CMK (cell line): ENCODE measurements at places on chromosomes 7 and 10.

DNA sequence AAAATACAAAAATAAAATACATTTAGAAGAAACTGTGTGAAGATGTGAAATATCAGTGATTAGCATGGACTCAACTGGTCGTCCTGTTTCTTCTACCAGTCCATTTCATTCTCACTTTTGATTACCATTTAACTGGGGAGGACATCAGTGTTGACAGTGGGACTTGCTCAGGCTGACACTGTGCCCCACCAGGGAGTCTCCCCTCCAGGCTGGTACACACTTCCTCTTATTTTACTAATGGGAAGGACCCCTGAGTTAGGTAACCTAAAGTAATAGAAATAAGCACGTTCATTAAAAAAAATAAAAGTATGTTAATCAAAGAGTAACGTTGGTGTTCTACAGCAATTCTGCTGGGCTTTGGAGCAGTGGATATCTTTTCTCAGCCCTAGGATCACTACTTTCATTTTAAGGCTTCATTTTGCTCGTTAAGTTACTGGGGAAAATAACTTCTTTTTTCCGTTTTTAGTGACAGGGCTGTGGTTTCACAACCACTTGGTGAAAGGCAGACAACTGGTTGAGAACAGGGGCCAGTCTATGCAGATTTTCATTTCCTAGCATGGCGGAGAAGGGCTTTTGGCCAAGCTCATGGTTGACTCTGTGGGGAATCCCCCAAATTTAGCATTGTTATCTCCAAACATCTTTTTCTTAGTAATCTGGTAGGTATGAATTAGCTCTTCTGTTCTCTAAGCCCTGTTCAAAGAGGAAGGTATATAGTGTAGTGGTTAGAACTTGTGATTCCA is 2.1 kb downstream of the SNX10 start:
- no peak for DNase-seq

- no peak for DNase-seq
Measured at GRCh38 chr10:61059636-61060035, 115.7 kb upstream of the RHOBTB1 start.

DNA sequence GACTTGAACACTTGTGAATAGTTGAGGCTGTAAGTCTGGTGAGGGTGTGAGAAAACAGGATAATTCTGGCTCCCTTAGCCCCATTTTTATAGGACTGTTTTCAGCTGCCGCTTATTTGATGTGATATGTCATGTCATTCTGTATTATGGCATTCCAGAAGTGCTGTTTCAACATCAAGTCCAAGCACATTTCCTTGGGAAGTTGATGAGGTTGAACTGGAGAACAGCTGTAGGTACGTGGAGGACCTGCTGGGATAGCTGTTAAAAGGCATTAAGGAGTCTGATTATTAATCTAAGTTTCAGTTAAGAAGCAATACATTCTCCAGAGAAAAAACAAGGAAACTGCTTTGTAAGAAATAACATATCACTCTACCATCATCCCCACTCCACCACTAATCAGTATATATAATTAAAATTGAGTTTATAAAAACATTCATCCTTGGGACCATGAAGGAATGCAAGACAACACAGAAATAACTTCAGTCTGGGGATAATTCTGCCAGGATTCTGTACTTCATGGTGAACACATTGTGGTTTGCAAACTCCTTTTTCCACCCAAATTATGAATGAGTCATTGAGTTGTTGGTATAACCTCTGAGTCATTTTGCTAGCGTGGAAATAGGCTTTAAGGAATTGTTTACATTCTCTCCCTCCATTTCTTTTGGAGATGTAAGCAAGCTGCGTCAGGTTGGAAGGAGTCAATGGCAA is 39.9 kb upstream of the TMEM229A start:
- DNase-seq: no peak

DNA sequence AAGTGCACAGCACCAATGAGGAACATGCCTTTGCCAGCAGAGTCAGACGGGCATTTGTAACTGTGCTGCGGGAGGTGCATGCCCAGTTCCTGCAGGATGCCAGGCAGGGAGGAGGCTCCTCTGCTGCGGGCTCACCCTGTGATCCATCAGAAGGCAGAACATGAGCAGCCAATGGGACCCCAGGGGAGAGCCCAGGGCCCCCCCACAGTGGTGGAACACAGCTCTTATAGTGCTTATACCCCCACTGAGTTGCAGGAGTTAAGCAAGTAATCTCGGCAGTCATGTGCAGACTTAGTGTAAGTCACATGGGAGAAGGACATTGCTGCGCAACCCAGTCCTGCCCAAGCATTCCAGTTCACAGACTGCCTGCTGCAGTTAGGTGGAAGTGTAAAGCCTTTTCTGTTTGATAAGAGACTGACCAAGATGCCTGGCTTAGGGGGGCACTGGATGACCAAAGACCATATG is 120.3 kb upstream of the TMEM106B start:
- no peak for DNase-seq

DNA sequence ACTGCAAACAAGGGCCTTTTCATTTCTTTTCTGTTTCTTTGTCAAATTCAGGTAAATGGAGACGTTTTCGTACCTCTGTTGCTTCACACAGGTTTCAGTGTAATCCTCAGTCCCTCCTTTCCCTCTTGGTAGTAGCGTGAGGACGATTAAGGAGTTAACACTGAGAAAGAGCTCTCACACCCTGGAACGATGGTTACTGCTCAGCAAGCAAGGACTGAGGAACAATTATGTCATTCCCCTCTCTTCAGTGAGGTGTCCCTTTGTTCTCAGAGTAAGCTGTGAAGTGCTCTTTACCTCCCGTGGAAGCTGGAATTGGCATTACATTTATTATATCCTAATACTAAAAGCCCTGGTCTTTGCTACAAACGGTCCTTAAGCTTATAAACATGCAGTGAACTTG is 95.9 kb downstream of the FANK1 start:
- DNase-seq: no peak

DNA sequence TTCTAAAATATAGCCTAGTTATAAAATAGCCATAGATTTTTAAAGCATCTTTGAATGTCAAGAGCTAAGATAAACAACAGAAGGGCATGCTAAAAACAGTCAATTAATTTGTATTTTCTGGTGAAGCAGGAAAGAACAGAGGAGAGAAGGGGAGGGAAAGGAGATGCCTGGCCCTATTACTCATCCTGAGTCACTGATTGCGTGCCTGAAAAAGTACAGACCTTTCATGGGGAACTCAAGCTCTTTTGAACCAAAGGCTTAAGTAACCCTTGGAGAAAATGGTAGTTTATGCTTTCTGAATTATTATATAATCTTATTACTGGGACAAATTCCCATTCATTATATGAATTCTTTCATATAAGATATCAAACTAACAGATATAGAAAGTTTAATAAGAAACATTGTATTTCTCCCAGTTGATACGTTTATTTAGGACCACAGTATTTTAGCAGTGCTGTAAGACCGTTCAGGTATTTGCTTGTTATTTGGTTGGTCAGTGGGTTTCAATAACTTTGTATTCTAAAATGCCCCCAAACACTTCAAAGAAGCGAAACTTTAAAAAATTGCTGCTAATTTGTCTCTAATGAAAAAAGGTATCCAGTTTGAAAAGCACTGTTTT is 151.3 kb downstream of the HGF start:
- no peak for DNase-seq

- DNase-seq: no peak
Measured at GRCh38 chr10:81082621-81083376, 545.1 kb downstream of the SH2D4B start.

DNA sequence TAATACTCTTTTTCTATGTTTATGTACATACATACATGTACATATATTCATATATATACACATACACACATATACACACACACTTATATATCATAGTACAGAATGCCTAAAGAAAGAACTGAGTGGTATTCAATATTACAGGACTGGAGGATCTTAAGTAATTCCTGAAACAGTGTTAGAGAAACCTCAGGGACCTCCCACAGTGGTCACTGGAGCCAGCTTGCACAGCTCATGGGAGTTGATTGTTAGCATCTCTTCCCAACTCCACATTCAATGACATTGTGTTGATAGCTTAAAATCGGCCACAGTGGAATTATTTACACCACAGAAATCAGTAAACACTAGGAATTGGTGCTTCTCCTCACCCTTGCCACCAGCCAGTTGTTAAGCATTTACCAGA is 6.0 kb downstream of the LRRC17 start:
- no peak for DNase-seq

- no peak for DNase-seq
Measured at GRCh38 chr7:101717628-101718357, 88.7 kb upstream of the MYL10 start.

DNA sequence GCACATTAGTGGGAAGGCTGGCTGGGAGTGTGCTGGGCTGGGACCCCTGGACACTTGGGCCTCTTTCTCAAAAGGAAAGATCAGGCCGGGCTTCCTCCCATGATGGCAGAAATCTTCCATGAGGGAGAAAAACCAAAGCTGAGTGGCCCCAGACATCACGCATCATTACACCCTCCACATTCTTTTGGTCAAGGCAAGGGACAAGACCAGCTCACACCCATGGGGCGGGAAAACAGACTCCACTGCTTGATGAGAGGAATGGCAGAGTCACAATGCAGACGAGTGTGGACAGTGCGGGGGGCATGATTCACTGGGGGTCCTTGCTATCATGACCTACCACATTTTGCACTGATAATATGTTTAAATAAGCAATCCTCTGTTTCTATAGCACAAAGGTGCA is 73.3 kb downstream of the CREB3L2 start:
- no peak for DNase-seq

GRCh38 chr7:116780521-116780920 is 81.9 kb upstream of the CAPZA2 start:
- DNase-seq: no peak

GRCh38 chr10:132036153-132036886 is 29.4 kb upstream of the JAKMIP3 start:
- no peak for DNase-seq

GRCh38 chr10:106076496-106076895 is 1088.0 kb downstream of the SORCS1 start:
- no peak for DNase-seq

DNA sequence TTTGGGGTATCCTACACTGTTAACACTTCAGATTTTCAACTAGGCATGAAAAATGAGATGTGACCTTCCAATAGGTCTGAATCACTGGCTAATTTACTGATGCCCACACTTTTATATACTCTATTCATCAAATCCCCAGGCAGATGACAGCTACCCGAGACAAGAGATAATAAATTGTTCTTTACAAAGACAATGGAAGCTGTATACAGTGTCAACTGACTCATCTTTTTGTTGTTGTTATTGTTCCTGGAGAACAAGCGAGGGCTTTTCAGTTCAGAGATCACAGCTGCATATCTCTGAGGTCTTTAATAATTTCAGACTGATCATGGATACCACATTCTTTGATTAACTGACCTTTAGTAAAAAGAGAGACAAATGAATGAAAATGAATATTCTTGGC is 228.9 kb downstream of the SDHAF3 start:
- DNase-seq: no peak

DNA sequence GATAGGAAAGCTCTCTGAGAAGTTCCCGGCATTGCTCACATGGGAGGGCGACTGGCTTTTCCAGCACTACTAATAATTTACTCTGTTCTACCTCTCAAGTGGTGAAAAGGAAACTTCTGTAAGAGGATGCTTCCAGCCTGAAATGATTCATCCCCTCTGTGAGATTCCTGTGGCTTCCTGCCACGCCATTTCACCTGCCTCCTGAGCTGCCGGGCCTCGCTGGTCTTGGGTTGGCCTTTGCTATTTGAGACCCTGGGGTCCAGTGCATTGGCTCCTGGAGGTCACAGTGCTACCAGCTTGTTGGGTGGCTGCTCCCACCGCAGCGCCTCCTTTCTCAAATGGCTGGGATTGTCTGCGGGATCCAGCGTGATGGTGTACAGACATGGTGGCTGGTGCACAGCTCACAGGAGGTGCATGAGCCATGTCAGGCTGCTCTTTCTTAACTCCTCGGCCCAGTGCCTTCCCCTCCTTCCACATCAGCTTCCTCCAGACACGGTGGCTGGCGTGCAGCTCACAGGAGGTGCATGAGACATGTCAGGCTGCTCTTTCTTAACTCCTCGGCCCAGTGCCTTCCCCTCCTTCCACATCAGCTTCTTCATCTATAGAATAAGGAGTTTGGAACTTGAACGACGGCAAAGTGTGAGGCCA is 42.9 kb upstream of the PCBD1 start:
- peak; percentile 12 for DNase-seq

DNA sequence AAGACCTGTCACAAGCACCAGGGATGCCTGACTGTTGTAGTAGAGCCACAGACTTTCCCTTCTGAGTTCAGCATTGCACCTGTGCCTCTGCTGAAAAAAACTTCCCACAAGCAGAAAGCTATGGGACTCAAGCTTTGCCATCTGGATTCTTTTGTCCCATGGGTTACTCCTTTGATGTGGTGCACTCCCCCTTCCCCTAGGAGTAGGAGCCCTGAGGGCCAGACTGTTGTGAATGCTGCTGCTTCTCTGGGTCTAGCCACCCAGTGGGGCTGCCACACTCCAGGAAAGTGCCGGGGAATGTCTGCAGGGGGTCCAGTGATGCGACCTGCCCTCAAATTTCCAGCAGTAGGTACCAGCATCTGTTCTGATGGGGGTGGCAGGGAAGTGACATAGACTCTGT is 11.7 kb downstream of the CASP7 start:
- DNase-seq: no peak

- DNase-seq: peak; percentile 18
Measured at GRCh38 chr7:150450491-150451001, at the start of gene GIMAP8. Gene GIMAP8, plus strand, starts transcription at chr7:150450630. Its CDS starts 16,069 bp downstream, at chr7:150466699.

DNA sequence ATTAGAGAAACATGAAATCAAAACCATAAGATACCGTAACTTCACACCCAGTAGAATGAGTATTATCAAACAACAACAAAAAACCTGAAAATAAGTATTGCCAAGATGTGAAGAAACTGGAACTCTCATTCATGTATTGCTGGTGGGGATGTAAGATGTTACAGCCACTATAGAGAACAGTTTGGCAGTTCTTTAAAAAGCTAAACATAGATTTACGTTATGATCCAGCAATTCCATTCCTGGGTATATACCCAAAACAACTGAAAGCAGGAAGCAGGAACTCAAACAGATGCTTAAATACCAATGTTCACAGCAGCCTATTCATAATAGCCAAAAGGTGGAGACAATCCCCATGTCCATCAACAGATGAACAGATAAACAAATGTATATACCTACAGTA is 72.5 kb downstream of the NT5C2 start:
- DNase-seq: no peak

- DNase-seq: no peak
Measured at GRCh38 chr10:124971276-124971675, 29.4 kb downstream of the ZRANB1 start.

DNA sequence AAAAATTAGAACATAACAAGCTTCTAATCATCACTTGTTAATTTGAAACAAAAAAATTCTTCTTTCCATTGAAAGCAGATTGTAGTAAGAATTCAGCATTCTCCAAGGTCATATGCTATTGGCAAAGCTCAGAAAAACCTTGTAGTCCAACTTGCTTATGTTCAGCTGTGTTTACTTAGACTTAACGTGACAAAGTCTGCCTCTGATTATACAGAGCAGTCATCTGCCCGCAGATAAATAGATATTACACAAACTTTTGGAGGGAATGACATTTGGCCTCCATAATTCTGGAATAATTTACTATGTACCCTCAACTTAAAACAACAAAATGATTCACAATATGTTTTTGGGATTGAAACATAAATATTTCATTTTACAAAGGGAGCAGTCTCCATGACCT is 45.8 kb downstream of the MKX start:
- no peak for DNase-seq
